HT-29 (cell line): ENCODE measurements at places on chromosomes 2 and 18. TPM values are rescaled to one million over a fixed set of nuclear protein-coding genes. Genes with fewer than 3 reads are reported as not detected.

DNA sequence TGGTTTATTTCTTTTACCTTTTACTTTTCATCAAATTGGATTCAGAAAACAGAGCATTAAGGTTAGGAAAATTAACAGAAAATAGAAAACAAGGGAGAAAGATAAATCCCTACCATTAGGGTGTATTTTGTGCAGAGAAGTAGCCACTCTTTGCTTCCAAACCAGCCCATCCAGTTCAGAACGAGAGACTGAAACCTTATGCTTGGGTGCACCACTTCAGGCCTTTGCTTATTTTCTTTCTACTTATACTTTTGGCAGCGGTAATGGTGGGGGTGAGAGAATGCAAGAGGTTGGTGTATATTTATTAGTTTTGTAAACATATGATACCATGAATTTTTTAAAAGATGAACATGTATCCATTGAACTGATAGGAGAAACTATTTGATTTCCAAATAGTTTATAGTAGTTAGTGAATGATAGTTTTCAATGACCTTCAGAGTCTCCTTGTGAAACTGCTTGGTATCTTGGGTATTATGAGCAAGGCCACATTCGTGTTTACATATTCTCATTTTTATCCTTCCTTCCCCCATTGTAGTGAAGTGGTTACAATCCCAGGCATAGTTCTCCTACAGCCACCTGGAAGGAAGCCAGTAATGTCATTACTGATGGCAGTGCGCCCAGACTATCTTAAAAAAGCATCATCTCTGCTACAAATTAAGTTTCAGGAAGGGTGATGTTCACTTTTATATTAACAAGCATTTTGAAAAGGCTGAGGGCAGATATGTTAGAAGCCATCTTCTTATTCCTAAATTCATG lies 60.8 kb downstream of the MFSD6 start:
- peak; percentile 93 for DNase-seq

DNA sequence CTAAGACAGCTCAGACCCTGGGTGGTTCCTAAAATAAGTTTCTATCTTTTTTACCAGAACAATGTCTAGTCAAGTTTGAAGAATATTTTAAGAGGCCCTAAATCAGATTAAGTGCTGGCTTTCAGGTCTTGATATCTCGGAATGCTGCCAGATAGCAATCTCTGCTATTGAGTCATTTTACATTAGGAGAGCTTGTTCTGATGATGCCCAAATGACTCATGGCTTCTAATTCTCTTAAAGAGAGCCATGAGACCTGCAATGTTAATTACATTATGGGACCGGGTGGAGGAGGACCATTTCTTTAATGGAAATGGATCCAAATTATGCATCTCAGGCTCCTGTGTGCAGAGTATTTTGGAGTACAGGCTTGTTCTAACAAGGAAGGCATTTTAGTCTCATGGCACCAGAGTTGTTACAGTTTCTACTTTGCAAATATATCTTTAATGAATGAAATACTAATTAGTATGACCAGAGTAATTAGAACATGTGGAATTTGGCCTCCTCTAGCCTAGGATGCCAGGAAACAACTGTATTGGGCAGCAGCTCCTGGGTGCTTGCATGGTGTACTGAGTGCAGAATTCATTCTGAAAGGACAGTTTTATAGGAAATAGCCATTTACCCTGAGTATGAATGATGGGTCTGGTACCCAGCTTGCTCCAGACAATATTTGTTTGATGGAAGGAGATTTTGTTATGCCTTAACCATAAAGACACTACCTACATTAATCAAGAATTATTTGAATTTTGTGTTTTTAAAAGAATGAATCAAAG lies 94.0 kb upstream of the SULT1C3 start:
- no peak for DNase-seq

The IL36A gene
- not detected in 2 replicates for total RNA-seq

- DNase-seq, result no peak
Measured at GRCh38 chr2:185347445-185347844, 391.2 kb upstream of the FSIP2 start.

GRCh38 chr2:21070341-21071257 lies 26.7 kb upstream of the APOB start:
- DNase-seq, result peak; percentile 12

DNA sequence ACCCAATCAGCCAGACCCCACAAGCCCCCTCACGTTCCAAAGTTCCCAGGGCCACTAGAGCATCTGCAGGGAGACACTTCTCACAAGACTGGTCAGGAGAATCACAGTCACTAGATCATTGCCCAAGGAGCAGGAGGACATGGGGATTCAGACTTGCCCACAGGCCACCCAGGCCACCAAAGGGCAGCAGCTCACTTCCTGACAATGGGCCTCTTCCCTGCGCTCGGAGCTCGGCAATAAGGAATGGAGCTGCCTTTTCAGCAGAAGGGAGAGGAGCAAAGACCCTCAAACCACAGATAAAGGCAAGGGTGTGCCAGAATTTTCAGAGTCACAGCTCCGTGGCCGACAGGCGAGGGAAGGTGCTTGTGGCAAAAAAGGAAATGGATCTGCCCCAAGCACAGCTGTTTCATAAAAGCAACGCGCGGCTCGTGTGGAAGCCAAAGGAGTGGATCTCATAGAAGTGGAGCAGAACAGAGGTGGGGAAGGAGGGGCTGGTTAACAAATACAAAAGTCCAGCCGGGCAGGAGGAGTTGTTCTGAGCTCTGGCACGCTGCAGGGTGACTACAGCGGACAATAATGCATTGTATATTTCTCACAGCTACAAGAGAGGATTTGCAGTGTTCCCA lies 72.1 kb downstream of the EDAR start:
- no peak for DNase-seq

DNA sequence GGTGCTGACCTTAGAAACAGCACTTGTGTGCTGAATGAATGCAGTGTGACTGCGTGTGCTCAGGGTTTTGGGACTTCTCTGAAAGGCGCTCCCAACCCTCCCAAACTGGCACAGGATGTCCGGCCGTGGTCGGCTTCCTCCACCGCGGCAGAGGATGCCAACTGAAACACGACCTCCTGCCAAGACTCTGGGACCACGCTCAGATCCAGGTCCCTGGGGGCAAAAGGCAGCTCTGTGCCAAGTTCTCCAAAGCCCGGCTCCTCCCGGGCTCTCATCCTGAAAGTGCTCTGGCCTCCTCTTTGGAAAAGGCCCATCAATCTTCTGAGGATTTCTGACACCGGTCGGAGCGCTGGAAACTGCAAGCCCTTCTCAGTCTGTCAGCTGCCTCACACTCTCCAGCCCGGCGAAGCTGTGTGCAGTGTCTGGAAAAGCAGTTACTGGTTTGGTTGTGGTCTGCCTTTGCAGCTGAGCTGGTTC lies 32.3 kb upstream of the ZBTB7C start:
- DNase-seq, result no peak

The FN1 gene
- 0.03 and 0.44 TPM in 2 replicates for total RNA-seq

The TWIST2 gene
- total RNA-seq, result not detected in 2 replicates

- DNase-seq, result no peak
Measured at GRCh38 chr2:9226458-9227380, 20.1 kb downstream of the ASAP2 start.

DNA sequence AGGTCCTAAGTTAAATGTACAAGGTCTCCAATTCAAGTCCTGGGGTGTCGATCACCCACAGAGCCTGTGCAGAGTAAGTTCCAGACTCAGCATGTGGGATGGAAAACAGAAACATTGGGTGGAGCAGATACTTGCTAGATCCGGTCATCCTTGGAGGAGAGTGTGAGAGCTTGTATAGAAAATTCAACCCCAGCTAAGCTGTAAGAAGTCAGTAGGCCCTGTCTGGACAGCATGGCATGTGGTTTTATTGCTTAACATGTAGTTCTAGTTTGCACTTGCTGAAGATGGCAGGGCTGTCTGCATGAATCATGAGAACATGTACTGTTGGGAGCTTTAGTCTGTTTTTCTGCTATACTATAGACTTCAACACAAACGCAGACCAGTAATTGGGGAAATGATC lies 189.6 kb upstream of the RMP24 start:
- DNase-seq, result no peak

The CHN1 gene
- 0.70 TPM in 1 of 2 replicates, not detected in the other for total RNA-seq

GRCh38 chr2:202289394-202290204 lies 24.0 kb downstream of the NOP58 start:
- DNase-seq, result no peak

- DNase-seq, result no peak
Measured at GRCh38 chr2:5696404-5696944, 4.3 kb downstream of the SOX11 start.

DNA sequence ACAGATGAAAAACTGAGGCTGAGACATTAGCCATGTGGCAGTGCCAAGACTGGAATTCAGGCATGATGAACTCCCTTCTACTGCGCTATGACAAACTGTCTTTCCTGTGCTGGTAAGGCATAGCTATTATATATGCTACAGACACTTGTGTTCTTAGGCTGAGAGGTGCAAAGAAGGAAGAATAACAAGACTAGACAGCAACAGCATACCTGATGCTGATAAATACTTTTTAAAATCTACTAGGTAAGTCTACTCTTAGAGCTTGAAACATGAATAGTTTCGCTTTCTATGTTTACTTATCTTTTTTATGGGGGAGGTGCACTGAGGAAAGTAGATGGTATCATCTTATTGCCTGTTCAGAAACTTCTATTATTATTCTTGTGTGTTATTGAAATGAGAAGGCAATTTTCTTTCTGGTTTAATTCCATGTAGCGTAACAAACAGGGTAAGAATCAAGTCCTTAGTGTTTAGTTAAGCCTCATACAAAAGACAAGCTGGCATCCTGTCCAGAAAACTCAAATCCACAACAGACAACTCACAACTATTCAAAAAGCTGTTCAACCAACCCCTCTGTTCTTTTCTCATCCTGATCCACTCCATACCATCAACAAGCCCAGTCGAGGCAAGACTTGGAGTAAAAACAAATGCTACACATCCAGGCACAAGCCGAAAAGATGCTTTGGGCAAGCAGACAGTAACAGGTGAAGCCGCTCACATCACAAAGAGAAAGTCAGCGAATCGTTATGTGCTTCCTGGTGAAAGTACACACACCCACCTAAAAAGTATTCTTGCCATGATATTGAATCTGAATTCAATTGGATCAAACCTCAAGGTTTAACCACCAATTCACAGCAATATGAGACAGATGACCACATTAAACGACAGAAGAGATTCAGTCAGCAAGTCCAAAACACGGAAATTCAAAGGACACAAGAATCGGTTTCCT lies 1.5 kb downstream of the TTC32 start:
- DNase-seq, result peak; percentile 41

DNA sequence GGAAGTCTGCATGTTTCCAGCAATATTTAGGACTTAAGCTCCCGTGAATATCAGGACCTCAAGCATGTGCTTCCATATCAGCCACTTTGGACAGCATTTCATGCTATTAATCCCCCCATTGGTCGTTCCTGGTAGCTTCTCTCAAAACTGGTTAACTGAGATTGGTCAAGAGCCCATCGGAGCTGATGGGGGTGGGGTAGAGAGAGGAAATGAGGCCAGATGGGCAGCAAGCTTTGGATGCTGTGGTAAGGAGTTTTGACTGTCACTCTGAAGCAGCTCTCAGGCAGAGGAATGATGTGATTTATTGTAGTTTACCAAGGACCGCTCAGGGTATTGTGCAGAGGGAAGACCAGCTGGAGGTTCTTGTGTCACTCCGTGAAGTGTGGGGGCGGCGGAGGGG lies 81.8 kb downstream of the FAM168B start:
- DNase-seq, result no peak

The NBAS gene
- 17.3 and 18.0 TPM in 2 replicates for total RNA-seq

The COL5A2 gene
- 0.21 TPM in 1 of 2 replicates, not detected in the other for total RNA-seq
